PC-3 (cell line): ENCODE measurements at places on chromosomes 12 and 14. TPM values are rescaled to one million over a fixed set of nuclear protein-coding genes. Genes with fewer than 3 reads are reported as not detected.

GRCh38 chr12:124771462-124772288, 92.0 kb downstream of the SCARB1 start:
- peak overlapping the region; percentile 37 for H3K4me3 ChIP-seq
- H3K36me3 ChIP-seq, result no peaks in the 10 kb centered on the region
- no peaks in the 10 kb centered on the region for H3K27me3 ChIP-seq

GRCh38 chr12:67354322-67354721, 85.2 kb downstream of the CAND1 start:
- H3K36me3 ChIP-seq, result no peaks in the 10 kb centered on the region
- H3K4me3 ChIP-seq, result no peak overlapping the region
- peaks cover 5% of the 10 kb centered on the region for H3K4me1 ChIP-seq
- no peak for DNase-seq

- DNase-seq, result no peak
- H3K36me3 ChIP-seq, result no peaks in the 10 kb centered on the region
- no peaks in the 10 kb centered on the region for H3K27me3 ChIP-seq
- H3K4me1 ChIP-seq, result no peaks in the 10 kb centered on the region
Observed at GRCh38 chr12:90112666-90113065, 404.0 kb upstream of the ATP2B1 start.

- peaks cover 42% of the 10 kb centered on the region for H3K4me1 ChIP-seq
- peak; percentile 65 for DNase-seq
- peaks cover 6% of the 10 kb centered on the region; the same call in 1 of the 2 replicates for H3K36me3 ChIP-seq
Observed at GRCh38 chr14:60092526-60092920, 800 bp downstream of the PCNX4 start.

DNA sequence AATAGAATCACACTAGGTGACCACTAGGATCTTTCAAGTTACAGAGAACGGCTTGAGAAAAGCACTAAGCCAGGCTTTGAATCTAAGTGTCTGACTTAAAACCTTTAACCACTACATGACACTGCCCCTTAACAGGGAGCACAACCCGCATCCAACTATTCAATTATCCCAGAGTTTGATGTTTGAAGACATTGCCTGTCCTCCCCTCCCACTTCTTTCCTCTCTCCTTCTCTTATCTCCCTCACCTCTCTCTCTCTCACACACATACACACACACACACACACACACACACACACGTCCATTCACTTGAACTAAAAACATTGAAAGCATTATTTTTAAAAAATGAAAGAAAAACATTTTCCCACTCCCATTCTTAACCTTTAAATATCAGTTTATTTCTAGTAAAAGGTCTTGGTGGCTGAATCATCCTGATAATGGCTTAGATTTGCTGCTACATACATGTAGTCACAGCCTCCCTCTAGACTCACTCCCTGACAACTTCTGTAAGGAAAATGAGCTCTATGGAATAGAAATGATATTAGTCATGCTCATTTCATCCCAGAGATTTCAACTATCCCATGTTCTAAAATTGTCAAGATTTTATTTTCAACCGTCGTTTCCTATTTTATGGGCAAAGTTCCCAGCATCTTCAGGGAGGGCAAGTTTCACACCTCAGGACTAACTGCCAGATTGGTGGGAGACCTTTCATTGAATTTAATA, 53.5 kb upstream of the RAP1B start:
- H3K27ac ChIP-seq, result no peak overlapping the region
- DNase-seq, result peak; percentile 46
- H3K4me1 ChIP-seq, result peaks cover 8% of the 10 kb centered on the region
- H3K4me3 ChIP-seq, result no peak overlapping the region

- no peak for DNase-seq
- H3K27me3 ChIP-seq, result no peaks in the 10 kb centered on the region
- peaks cover 4% of the 10 kb centered on the region for H3K4me1 ChIP-seq
- no peaks in the 10 kb centered on the region for H3K36me3 ChIP-seq
Observed at GRCh38 chr14:102487204-102487577, 22.4 kb downstream of the ANKRD9 start.

DUSP6 gene
- 184 and 244 TPM in 2 replicates for total RNA-seq

SP1 gene
- total RNA-seq, result 49.7 and 57.6 TPM in 2 replicates

LMO3 gene
- total RNA-seq, result 2.3 TPM in 1 of 2 replicates, not detected in the other

SERPINA9 gene
- not detected in 2 replicates for total RNA-seq

TRHDE gene
- 16.5 and 17.7 TPM in 2 replicates for total RNA-seq

TAC3 gene
- not detected in 2 replicates for total RNA-seq

TSPAN11 gene
- not detected in 2 replicates for total RNA-seq
